Left renal cortex interstitium (tissue), 4 donors: ENCODE measurements at places on chromosomes 12 and 14. TPM values are rescaled to one million over a fixed set of nuclear protein-coding genes. Genes with fewer than 3 reads are reported as not detected.

POU6F1 gene
- polyA plus RNA-seq: 6.2 TPM

DNA sequence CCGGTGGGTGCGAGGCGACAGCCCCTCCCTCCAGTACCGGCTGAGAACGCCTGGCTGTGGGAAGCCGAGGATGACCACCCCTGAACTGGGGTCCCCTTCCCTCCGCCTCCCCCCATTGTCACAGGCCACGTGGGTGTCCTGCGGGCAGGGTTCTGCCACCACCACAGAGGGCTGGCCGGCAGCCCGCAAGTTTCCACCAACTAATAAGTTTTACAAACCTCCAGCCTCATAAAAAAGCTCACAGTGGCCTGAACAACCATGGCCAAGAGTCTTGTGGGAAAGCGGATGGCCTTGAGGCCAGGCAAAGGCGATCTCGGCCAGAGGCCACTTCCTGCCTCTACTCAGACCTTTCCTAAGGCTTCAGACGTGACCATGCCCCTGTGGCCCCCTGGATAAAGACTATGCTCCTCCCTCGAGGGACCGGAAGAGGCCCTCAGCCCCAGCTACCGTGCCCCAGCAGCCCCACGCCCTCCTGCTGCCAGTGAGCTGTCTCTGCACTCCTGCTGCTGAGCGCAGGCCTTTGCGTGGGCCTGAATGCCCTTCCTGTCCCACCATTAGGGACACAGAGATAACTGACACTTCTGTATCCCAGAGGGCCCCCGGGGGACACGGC lies 46.1 kb upstream of the DLK1 start:
- DNase-seq: no peak

GRCh38 chr12:88624911-88625310 lies 44.6 kb upstream of the KITLG start:
- DNase-seq: no peak

DNA sequence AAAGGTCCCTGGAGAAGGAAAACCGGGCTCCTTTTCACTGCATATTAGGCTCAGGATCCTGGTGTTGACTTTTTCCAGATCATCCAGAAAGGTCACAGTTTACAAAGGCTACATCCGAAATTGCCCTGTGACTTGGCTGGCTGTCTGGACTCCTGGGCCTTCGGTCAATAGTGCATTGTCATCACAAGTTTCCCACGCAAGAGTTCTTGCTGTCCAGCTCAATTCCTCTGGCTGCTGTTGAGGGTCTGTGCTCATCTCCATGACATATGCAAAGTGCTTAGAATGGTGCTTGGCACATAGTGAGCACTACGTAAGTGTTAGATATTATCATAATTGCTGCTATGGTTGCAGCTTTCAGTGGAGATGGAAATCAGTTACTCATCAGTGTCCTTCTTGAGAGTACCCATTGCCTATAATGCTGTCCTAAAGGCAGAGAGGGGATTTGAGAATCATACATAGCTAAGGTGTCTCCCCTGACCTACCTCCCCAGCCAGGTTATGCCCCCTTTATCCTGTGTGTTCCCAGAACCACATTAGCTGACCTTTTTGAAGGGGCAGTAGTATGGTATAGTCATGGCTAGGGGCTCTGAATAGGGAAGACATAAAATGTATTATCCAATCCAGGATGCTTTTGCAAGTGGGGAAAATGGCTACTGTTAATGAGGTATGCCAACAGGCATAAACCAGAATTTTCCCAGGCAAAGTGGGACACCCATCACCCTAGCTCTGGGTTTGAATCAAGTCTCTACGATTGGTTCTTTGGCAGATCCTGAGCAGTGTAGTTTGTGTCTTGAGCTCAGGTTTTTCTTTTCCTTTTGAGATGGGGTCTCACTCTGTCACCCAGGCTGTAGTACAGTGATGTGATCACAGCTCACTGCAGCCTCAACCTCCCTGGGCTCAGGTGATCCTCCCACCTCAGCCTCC lies 132.0 kb upstream of the CCND2 start:
- no peak for DNase-seq

- no peak for DNase-seq
These were observed 100.8 kb downstream of the SAMD4A start for GRCh38 chr14:54667764-54668163.

DNA sequence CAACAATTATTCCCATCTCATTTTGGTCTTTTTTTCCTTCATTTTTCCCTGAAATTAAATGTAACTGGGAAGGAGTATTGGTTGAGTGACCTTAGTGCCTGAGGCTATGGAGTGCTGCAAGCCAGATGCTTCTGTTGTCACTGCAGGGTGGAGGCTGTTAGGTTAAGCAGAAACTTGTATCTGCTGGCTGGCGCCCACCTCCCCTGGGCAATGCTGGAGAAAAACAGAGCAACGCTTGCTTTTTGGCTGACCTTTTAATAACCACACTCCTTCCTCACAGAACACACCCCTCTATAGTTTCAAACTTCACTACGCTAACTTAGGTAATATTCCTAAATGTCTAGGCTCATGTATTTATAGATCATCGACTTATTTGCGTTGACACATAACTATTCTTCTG lies 583.5 kb upstream of the NOVA1 start:
- no peak for DNase-seq

GRCh38 chr12:12786706-12787601 lies 1.5 kb downstream of the APOLD1 start:
- peak; percentile 68 for DNase-seq

CNOT2 gene
- 121 TPM for polyA plus RNA-seq

- DNase-seq: no peak
These were observed 44.1 kb downstream of the FOS start for GRCh38 chr14:75322746-75323145.

- no peak for DNase-seq
These were observed 5.7 kb downstream of the INF2 start for GRCh38 chr14:104694991-104695659.
